A172 (cell line): ENCODE measurements at places on chromosomes 12 and 14. TPM values are rescaled to one million over a fixed set of nuclear protein-coding genes. Genes with fewer than 3 reads are reported as not detected.

ESPL1 gene
- total RNA-seq = 19.1 and 29.4 TPM in 2 replicates

DNA sequence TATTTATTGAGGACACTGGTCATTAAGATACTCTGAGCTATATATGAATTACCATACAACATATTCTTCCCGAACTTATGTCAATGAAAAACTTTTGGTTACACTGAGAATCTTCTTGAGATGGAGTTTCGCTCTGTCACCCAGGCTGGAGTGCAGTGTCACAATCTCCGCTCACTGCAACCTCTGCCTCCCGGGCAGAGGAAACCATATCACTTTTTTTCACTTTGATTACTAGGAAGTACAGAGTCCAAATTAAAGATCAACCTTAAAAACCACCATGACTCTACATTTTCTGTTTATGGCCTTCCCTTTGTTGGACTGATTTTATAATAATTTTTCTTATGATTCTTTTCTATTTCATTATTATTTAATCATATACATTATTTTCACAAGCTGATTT is 336.5 kb downstream of the FSCB start:
- DNase-seq = no peak

ST8SIA1 gene
- total RNA-seq = 0.34 TPM in 1 of 2 replicates, not detected in the other

- DNase-seq = no peak
Observed at GRCh38 chr12:109099431-109100020, 2.1 kb downstream of the UNG start.

LUM gene
- total RNA-seq = 0.22 and 10.1 TPM in 2 replicates

GALNT4 gene
- total RNA-seq = 8.0 and 8.1 TPM in 2 replicates

GRCh38 chr14:54787261-54787660 is 115.4 kb downstream of the GCH1 start:
- no peak for DNase-seq

DNA sequence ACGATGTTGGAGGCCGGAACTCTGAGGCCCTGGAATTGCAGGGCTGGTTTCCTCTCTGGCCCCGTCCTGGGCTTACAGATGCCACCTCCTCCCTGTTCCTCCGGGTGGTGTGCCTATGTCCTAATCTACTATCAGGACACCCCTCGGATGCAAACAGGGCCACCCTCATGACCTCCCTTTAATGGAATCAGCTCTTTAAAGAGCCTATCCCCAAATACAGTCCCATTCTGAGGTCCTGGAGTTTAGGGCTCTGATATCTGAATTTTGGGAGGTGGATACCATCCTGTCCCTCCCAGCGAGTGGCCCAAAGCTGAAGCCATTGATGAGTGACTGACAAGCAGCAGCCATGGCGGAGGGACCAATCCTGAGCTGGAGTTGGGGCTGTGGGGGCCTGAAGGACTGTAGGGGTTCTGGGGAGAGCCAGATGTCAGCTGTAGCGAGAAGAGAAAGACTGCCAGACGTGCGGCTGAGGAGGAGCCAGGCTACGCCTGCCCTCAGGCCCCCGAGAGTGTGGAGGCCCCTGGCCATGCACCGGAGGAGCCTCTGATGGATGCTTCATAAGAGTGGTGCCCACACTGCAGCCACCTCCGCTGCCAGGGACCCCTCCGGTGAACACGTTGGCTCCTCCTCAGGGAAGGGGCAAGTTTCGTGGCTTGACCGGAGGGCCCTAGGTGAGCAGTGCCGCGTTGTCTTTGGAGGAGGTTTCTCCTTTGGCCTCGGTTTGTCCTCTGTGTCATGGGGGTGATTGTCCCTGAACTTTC is 100.2 kb downstream of the KIF26A start:
- no peak for DNase-seq

GRCh38 chr12:126182619-126183236 is 1117.5 kb downstream of the AACS start:
- no peak for DNase-seq

- no peak for DNase-seq
Observed at GRCh38 chr12:39105111-39105510, 199.7 kb upstream of the CPNE8 start.

GRCh38 chr12:41743835-41744234 is 400.8 kb downstream of the GXYLT1 start:
- DNase-seq = peak; percentile 1

DNA sequence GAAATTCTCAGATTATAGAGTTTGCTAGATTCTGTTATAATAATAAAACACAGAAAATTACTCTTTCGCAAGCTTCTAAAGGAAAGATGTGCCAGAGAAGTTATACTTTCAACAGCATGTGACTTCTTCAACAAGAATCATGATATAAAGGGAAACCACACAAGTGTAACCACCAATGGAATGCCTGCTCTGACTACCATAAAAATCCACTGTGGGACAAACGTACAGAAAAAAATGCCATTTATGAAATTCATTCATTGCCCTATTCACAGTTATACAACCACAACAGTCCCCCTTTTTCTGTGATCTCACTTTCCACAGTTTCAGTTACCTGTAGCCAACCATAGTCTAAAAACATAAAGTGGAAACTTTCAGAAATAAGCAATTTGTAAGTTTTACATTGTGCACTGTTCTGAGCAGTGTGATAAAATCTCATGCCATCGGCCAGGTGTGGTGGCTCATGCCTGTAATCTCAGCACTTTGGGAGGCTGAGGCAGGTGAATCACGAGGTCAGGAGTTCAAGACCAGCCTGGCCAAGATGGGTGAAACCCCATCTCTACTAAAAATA is 3.2 kb downstream of the CATSPERB start:
- DNase-seq = no peak

GRCh38 chr14:61025251-61026223 is 44.5 kb downstream of the SLC38A6 start:
- DNase-seq = peak; percentile 53

GRCh38 chr14:94244182-94244581 is 48.9 kb downstream of the SERPINA10 start:
- no peak for DNase-seq

HCAR3 gene
- not detected in 2 replicates for total RNA-seq

KRT79 gene
- 0.26 and 0.33 TPM in 2 replicates for total RNA-seq

- DNase-seq = no peak
Observed at GRCh38 chr14:91272341-91273272, 28.1 kb upstream of the GPR68 start.

GRCh38 chr12:57243521-57244311 is 7.3 kb downstream of the STAC3 start:
- peak; percentile 28 for DNase-seq

GPR135 gene
- total RNA-seq = 1.5 TPM in 2 replicates

RAB21 gene
- total RNA-seq = 49.6 and 59.0 TPM in 2 replicates

DNA sequence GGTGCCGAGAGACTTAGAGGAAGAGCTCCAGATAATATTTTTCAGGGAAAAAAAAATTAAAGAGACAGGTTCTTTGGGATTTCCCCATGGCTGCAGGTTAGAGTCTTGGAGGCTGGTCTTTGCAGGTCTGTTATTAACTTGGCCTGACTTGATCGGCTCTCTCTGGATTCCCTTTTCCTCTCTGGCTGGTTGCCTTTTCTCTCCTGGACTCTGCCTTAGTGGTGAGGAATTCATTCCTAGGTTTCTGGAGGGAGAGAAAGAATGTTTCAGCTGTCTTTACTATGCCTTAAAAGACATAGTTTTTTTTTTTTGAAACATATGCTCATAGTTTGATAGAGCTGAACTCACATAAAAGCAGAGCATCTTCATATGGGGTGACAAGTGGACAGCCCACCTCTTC is 336.3 kb downstream of the BMP4 start:
- DNase-seq = no peak

GRCh38 chr14:105178069-105178867 is 2.8 kb downstream of the NUDT14 start:
- no peak for DNase-seq

TPPP2 gene
- not detected in 2 replicates for total RNA-seq

RCOR1 gene
- 11.1 and 11.4 TPM in 2 replicates for total RNA-seq

GRCh38 chr12:47360093-47360480 is 280.3 kb upstream of the AMIGO2 start:
- no peak for DNase-seq

GRCh38 chr14:58151133-58152013 is 640 bp downstream of the ARMH4 start:
- no peak for DNase-seq

FZD10 gene
- not detected in 2 replicates for total RNA-seq

DNA sequence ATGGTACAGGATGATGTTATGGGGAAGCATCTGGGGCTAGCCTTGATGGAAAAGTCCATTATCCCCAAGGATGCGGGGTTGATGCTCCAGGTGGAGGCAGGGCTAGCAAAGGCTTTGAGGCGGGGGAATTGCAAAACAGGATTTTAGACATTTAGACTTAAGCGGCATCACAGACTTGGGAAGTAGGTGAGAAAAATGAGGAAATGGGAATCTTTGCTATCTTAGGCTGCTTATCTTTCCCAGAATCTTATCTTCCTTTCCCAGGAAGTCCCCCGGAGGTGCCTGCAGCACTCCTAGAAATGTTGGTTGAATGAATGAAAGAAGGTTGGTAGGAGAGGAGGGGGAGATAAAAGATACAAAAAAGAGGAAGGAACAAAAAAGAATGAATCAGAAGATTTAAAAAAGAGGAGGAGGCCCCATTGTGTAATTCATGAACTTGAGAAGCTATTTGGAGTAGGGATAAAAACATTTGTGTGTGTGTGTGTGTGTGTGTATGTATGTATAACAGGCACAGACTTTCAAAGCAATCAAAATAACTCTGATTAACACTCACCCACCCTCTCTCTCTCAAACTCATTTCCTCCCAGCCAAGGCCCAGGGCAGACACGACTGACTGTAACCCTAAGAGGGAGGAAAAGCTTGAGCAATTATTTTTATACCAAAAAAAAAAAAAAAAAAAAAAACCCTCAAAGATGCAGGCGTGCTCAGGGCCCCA is 62.5 kb upstream of the TBX3 start:
- no peak for DNase-seq

DNA sequence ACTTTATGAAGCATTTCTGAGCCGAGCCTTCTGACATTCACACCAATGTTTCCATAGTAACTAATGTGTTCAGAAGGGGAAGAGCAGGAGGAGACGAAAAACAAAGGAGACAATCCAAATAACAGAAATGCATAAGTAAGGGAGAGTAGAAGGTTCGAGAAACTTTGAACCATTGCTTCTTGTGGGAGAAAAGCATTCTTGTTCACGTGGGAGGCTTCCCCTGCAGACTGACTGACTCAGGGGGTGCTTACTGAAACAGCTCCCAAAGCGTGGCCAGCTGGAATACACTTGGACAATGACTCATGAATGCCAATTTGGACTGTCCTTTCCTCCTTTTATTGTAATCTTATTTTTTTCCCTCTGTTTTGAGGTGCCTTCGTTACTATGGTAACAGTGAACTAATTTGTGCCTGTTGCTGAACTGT is 73.9 kb downstream of the NEDD1 start:
- DNase-seq = peak; percentile 54

DNA sequence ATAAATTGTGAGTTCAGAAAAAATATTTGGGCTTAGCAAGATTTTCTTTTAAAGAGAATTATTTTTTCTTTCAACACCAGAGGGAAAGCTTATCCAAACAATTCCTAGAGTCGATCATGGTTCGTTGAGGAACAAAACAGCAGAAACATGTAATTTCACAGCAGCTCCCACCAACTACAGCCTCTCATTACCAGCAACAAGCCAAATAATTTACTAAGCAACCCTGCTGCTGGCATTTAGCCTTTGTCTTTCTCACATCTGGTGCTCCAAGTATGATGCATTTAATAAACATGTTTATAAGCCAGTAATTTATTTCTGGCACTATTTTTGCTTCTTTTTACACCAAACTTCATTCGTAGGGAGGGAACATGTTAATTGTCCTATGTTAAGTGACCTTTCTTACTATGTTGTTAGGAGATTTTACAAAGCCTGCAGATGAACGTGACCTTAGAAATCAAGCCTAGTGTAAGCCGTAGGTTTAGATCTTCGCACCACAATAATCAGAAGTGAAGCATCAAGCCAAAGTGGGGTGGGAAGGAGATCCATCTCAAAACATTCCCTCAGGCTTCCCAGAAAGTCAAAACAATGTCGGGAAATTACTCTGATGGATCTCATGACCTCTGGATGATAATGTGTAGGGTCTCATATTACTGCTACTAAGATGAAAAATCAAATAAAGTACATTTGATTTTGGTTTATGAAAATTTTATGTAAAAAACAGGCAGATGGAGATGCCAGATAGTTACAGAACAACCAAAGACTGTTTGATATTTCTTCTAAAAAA is 128.4 kb downstream of the RPAP3 start:
- no peak for DNase-seq

DNA sequence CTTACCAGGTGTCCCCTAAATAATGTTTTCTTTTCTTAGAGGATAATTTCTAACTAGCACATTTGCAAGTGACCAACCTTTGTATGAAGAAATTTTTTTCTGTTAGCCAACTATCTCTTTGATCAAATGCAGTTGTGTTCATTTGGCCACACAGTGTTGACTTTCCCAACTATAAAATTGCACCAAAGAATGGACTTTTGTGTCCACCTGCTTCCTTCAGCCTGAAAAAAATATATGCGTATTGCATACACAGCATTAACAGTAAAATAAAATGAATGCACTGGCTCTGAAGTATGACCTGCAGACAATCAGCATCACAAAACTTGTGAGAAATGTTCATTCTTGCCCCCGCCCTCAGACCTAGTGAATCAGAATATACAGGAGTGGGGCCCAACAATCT is 342.0 kb downstream of the SEC23A start:
- no peak for DNase-seq

GRCh38 chr12:68042212-68042699 is 53.0 kb downstream of the IFNG-AS1 start:
- DNase-seq = no peak

IFI27L2 gene
- total RNA-seq = 86.1 and 89.0 TPM in 2 replicates

DNA sequence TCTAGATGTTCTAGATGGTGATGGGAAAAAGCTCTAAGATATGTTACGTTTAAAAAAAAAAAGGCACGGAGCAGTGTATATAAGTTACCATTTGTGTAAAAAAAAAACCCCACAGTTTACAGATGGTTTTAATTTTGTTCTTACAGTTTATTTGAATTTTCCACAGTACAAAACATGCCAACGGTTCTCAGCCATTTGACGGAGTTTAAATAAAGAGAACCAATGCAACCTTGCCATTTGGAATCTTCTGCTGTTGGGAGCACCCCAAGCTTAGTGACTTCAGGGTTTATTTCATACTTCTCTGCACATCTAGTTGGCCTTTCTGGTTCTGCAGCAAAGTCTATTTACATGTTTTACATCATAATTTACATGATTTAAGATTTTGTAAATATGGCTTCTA is 7.7 kb upstream of the HPD start:
- no peak for DNase-seq

DNA sequence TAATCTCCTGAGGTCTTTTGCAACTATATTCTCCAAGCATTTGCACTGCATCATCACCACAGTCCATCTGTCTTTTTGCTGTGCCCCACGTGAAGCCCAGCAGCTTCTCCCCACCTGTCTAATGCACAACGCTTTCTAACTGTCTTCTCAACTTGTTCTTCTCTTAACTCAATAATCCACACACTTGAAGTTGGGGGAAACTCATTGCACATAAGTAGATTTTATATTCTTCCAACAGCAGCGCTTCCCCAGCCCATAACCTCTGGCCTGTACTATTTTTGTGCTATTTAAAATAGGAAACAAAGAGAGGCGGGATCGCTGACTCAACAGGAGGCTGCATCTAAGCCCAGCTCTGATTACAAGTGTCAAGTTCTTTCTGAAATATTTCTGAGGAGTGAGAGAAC is 226.7 kb downstream of the GXYLT1 start:
- peak; percentile 1 for DNase-seq

EPYC gene
- not detected in 2 replicates for total RNA-seq
